ENCODE measurements at places on chromosomes 3 and 15.

- no peak for DNase-seq
Observed at GRCh38 chr3:154132777-154133375, 11.7 kb downstream of the ARHGEF26 start.

- no peak for DNase-seq
Observed at GRCh38 chr15:100092034-100092433, 249.7 kb downstream of the ADAMTS17 start.

DNA sequence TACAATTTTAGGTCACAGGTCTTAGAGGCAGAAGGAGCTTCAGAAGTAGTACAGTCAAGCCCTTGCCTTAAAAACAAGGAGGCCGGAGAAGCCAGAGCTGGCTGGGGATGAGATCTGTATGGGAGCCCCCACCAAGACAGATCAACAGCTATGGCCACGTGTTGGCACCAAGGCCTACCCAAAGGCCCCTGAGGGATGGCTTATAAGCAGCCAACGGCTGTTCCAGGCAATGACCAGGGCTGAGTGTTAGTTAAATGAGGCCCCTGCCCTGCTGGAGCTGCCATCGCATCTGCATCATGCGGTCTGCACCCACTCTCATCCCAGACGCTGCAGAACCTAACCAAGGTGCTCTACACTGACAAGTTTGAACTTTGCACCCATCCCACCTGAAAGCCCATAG lies 43.3 kb downstream of the CCDC12 start:
- no peak for DNase-seq

- DNase-seq = no peak
Observed at GRCh38 chr3:196969134-196969659, 564 bp upstream of the PIGZ start.

- no peak for DNase-seq
Observed at GRCh38 chr15:59338414-59338813, 34.3 kb downstream of the MYO1E start.

DNA sequence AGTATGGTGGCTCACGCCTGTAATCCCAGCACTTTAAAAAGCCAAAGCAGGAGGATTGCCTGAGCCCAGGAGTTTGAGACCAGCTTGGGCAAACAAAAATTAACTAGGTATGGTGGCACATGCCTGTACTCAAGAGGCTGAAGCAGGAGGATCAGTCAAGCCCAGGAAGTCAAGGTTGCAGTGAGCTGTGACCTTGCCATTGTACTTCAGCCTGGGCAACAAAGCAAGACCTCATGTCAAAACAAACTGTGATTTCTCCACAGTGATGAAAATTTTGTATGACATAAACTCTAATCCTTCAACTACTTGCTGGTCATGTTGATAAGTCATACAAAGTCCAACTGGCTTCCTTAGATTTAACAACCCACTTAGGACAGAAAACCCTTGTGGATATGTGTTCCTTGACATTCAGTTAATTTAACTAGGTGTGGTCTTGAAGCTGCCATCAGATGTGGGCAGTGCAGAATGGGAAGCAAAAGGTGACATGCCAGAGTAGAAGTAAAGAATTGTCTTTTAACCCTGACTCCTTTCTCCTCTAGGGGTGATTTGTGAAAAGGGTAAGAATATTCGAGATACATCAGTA lies 263.3 kb downstream of the PTPRG start:
- no peak for DNase-seq

DNA sequence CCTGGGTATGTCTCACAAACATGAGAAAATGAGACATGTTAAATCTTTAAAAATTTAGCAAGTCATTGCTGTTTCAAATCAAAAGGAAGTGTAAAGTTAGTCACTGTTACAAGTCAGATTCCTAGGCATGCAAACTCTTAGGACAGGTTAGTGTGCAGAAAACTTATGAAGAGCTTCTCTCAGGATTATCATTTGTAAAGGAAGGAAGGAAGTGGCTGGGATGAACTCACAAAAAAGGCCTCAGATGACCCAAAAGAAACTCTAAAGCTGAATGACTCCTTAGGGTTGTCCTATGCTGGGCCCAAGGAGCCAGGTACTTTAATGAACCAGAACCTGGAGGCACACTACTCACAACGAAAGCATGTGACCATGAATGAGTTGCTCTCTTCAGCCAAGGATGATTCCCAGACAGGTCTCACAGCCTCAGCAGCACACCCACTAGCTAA lies 25.0 kb downstream of the MSL2 start:
- DNase-seq = no peak

GRCh38 chr3:107630779-107631178 lies 108.0 kb downstream of the BBX start:
- DNase-seq = no peak

DNA sequence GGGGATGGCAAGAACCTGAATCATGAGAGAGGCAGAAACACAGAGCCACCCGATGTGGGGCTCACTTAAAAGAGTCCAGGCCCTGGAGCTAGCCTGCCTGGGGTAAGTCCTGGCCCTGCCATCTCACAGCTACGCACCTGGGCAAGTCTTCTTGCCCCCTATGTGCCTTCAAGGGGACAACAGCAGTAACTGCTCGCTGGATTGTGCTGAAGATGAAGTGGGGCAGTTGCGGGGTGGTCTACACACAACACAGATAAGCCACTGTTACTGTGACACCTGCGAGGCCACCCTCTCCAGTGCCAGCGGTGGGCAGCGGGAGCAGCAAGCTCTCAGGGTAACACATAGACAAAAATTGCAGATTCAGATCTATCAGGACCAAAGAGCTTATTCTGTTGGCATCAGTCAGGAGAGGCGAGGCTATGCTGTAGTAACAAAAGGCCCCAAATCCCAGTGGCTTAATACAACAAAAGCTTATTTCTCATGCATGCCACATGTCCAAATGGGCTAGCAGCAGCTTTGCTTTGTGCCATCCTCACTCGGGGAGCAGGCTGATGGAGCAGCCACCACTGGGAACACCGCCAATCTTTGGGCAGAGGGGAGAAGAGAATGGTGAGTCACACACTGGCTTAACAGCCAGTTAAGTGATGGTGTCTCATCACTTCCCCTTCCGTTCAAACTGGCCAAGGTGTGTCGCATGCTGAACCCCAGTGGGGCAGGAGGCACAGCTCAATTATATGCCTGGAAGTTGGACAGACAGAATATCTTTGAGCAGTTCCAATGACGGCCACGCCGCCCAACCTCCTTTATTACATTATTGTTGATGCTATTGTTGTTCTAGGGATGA lies 78.3 kb downstream of the WNT7A start:
- DNase-seq = no peak

- DNase-seq = no peak
Observed at GRCh38 chr15:90105521-90105920, 3.3 kb upstream of the IDH2 start.

GRCh38 chr15:96495386-96495785 lies 164.9 kb downstream of the NR2F2 start:
- no peak for DNase-seq

DNA sequence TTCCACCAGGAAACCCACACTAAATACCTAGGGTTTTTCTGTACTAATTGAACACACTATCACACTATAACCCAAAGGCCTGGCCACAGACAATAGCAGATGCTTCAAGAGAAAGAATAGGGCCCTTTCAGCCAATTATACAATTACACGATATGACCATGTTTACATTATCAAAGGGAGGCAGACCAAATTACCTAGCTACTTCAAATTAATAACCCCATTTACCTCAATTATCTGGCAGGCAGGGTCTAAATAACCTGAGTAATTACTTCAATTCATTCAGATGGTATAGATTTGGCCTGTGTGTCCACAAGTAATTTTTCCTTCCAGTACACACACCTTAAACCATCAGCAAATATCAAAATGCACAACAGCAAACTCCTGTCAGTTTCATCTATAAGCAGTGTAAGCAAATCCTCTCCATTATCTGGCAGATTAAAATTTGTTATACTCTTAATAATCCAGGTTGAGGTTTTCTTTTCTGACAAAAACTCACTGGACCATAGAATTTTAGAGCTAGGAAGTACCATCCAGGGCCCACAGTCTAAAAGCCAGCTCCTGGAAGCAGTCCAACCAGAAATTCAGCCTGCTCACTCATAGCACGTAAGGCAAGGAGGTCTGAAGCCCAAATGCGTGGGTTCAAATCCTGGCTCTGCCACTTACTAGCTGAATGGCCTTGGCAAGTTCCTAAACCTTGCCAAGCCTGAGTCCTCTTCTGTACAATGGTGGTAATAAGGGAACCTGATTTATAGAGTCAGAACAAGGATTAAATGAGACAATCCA lies 51.8 kb downstream of the RFTN1 start:
- no peak for DNase-seq

DNA sequence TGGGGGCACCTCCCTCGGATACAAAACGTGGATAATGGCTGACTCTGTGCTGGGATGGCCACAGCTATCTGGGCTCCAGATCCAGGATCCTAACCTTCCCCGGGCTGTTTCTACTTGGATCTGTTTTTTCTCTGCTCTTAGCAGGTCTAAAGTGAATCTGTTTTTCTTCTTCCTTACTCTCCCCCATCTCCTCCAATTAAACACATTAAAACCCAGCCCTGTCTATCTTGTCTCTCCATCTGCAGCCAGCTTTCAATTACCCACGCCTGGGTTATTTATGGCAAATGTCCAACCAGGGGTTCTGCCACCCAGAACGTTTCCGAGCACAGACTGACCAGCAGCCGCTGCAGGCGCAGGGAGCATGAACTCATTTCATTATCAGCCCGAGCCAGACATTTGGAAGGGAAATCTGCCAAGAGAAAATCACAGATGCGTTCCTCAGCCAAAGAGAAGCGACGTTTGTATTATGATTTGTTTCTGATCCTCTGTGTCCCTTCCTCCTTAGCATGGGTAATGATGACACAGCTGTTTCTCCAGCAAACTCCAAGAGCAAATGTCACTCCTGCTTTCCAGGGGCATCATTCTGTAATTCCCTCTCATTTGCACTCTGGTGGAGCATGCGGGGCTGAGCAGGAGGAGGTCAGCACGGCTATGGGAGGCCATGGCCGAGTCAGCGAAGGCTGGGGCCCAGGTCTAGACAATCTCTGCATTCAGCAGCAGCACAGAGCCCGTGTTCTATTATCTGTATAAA lies 42.0 kb downstream of the UMPS start:
- DNase-seq = no peak

- peak; percentile 35 for DNase-seq
Observed at GRCh38 chr3:142586803-142587406, 8.4 kb upstream of the ATR start.

- DNase-seq = no peak
Observed at GRCh38 chr3:63896332-63897030, 15.7 kb downstream of the SCAANT1 start.

DNA sequence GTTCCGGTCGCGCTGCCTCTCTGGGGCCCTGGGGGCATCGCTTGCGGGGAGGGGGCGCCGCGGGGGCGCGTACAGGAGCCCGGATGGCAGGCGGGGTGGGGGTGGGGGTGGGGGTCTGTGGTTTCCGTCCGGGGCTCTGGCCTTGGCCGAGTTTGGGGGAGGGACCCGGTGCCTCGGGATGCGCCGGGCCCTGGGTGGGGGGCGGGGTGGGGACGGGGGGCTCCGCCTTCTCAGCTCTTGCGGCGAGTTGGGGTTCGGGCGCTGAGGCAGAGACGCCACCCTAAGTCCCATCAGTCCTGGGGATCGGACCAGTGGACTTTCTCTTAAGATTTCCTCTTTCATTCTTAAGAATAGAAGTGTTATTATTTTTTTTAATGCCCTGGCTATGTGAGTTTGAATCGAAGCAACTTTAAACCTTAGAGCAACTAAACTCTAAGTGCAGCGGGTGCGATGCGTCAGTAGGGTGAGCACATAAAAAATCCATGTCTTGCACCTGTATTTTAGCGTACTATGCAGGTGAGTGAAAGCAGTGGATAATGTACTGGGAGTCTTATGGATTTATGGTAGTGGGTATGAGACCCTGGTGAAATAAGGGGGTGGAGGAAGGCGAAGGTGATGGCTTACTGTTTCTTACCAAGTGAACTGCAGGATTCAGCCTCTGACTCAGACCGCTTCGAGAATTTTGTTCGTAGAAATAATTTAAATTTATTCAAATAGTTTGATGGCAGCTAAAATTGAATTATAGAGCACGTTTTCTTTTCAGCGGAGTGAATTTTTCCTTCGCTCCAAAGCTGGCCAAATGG lies 762 bp downstream of the CTNNB1 start:
- no peak for DNase-seq

- no peak for DNase-seq
Observed at GRCh38 chr15:66285533-66286280, 7.7 kb upstream of the DIS3L start.

- DNase-seq = no peak
Observed at GRCh38 chr3:169241630-169241990, 421.9 kb downstream of the MECOM start.

DNA sequence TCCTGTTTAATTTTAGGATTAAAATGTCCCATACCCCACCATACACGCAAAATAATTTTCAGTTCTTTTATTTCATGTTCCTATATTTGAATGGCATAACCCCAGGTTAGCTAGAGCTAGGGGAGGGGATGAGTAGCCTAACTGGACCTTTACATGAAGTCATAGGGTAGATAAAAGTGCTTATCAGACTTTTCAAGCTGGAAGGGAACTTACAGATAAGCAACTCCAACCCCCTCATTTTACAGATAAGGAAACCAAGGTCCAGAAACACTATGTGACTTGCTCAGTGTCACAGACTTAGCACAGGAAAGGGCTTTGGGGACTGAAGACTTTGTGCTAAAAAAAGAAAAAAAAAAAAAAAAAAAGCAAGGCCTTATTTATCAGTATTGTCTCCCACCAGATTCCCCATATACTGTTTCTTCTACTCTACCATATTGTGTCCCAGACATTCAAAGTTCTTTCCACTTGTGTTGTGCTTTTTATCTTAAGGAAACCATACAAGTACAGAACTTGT lies 10.6 kb upstream of the TNIK start:
- DNase-seq = no peak

GRCh38 chr3:23480329-23480714 lies 277.2 kb downstream of the UBE2E2 start:
- DNase-seq = no peak

DNA sequence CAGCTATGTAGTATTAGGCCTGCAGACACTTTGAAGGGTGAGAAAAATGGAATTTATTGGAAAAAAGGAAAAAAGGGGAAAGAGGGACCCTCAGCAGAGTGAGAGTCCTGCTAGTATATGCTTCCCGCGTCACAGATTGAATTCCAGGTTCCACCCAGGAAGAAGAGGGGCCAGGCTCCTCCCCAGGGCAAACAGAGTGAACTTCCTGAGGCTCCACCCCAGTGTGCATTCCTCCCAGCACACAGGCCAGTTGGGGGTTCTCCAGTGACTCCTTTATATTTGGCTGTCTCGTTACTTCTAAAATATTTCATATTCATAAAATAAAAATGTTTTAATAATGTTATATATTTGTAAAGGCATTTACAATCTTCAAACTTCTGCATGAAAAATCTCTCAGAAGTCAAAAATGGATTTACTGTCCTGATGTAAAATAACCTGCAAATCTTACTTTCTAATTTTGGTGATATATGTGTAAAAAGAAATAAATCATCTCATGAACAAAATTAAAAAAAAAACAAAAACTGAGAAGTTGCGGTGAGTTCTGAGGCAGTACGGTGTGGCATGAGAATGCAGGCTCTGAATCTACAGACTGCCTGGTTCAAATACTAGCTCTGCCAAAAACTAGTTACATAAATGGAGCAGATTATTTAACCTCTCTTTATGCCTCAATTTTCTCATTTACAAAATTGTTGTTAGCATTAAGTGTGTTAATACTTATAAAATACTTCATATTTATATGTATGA lies 175.8 kb upstream of the P2RY1 start:
- DNase-seq = no peak

- no peak for DNase-seq
Observed at GRCh38 chr15:58486062-58486461, 54.3 kb downstream of the LIPC start.
